ENCODE measurements at places on chromosomes 6 and 20.

DNA sequence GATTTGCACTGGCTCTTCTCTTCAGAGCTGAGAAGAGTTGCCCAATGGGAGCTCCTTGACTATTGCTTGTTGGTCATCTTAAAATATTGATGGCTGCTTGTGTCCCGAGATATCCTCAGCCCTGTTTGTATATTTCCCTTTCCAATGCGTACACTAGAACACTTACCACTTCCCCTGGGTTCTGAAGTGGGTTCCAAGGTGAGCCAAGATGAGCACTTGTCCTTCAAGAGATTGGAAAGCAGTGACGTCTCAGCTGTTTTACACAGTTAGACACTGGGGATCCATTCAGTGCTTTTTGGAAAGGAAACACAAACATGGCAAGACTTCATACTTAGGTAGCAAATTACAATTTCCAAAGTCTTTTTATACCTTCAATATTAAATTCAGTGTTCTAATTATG lies 716.4 kb upstream of the CITED2 start:
- DNase-seq, result no peak

GRCh38 chr20:9131841-9132240 lies 63.0 kb downstream of the PLCB4 start:
- no peak for DNase-seq

GRCh38 chr20:4578375-4578774 lies 143.3 kb upstream of the PRND start:
- no peak for DNase-seq

DNA sequence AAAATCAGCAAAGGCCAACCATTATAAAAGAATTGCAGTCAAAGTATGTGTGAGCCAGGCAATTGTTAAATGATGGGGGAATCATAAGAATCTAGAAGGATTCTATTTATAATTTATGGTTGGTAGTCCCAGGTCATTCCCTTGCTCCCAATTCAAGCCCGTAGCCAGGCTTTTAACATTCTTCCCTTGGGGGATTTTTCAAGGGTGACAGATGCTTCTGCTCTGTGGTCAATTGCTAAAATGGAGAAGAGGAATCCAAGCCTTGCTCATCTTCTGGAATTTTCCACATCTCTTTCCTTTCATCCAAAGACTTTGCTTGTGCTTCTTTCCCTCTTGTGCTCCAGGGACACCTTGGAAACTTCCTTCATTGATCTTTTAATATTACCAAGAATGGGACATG lies 18.0 kb upstream of the BCAS1 start:
- no peak for DNase-seq

- no peak for DNase-seq
Observed at GRCh38 chr6:120584111-120584760, 750.0 kb downstream of the TBC1D32 start.
